ENCODE measurements at places on chromosomes 3 and 15.
A peak's percentile ranks its signal among the peaks of the same experiment; 100 is the strongest.

GRCh38 chr15:70240082-70240481 is 142.4 kb upstream of the TLE3 start:
- DNase-seq: no peak

DNA sequence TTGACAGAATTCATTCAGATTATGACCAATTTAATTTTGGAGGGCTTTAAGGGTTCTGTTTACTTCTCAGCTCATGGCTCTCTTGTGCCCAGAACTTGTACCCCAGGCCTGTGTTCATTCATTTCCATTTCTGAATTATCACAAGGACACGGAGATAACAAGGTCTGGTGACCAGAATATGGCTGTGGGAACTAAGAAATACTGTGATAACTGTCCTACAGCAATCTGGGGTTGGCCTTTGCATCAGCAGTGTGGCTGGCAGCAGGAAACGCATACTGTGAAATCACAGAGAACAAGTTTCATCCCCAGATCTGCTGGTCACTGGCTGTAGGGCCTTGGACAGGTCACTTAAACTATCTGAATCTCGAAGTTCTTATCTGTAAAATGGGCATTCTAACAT is 41.8 kb upstream of the TPM1 start:
- DNase-seq: no peak

GRCh38 chr3:124699686-124700396 is 30.4 kb upstream of the UMPS start:
- DNase-seq: no peak

GRCh38 chr3:142577696-142578328 is 721 bp downstream of the ATR start:
- DNase-seq: no peak

DNA sequence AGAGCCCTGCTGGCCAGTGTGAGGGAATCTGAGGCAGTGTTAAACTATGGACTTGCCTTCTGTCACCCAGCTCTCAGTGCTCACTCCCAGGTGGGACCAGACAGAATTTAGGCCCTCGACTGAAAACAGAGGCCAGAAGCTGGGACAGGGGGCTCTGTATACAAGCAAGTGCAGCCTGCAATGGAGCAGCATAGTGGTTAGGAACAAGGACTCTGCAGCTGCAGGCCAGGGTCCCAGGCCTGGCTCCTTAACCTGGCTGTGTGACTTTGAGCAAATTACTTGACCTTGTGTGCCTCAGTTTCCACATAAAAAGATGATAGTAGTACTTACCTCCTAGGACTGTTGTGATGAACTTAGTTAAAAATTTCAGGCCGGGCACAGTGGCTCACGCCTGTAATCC is 39.8 kb downstream of the CMTM7 start:
- no peak for DNase-seq

DNA sequence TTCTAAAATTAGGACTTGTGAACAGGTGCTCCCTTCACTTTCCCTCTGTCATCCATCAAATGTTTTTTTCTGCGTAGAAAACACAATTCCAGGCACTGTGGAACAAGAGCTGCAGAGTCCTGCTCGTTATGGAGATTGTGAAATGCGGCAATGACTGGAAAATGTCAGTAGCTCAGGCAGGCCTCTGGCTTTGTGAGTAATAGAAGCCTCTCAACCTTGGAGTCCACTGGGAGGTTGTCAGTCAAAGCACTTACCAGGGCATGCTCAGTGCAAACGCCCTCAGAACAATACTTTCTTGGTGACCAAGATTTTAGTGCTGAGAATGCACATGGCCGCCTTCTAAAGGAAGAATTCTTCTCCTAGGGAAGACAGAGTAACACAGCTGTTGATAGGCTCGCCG is 26.7 kb upstream of the MED12L start:
- DNase-seq: no peak

DNA sequence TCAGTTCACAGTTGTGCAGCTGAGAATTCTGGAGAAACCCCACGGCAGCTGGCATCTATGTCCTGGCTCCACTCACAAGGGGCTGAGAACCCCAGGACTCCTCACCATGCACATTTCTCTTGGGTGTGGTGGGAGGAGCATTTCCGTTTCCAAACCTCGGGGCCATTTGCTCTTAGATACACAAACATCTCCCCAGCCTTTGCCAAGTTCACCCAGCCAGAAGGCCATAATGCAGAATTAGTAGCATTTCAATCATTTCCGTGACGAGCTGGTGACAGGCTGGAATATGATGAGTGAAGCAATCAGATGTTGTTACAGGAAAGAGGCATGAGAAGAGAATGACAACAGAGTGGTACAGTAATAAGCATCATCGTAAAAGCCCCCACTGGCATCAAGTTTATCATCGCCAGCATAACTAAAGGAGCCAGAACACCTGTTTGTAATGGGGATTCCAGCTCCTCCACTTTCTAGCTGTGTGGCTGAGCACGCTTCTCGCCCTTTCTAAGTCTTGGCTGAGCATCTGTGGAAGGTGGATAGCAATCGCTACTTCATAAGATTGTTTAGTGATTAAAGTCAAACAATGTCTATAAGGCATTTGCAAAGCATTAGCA is 82.0 kb downstream of the LIPC start:
- DNase-seq: no peak

DNA sequence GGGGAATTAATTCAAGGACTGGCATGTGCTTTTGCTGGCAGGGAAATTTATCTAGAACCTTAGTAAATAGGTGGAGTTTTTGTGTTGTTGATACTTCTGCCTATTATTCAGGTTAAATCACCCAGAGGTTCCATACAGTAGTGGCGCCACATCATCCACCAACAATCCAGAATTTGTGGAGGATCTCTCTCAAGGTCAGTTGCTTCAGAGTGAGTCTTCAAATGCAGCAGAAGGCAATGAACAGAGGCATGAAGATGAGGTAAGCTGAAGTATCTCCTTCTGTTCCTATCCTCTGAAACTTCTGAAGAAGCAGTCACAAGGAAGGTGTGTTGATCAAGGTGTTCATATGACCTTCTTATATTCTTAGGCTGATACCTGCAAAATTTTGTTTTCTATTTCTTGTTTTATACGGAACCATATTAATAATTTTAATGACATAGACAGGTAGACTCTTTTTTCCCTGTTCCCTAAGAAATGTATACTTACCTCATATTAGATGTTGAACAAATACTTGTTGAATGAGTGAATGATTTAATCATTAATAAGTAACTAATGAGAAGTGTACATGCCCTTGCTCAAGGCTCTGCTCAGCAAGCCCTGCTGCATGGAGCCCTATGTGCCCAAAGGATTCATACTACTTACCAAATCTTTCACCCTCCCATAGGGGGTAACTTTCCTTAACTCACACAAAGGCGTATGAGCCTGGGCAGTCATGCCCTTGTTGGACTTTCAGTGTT is 43.6 kb downstream of the HMG20A start:
- no peak for DNase-seq

GRCh38 chr3:49428752-49429080 is 408 bp downstream of the NICN1 start:
- DNase-seq: no peak

DNA sequence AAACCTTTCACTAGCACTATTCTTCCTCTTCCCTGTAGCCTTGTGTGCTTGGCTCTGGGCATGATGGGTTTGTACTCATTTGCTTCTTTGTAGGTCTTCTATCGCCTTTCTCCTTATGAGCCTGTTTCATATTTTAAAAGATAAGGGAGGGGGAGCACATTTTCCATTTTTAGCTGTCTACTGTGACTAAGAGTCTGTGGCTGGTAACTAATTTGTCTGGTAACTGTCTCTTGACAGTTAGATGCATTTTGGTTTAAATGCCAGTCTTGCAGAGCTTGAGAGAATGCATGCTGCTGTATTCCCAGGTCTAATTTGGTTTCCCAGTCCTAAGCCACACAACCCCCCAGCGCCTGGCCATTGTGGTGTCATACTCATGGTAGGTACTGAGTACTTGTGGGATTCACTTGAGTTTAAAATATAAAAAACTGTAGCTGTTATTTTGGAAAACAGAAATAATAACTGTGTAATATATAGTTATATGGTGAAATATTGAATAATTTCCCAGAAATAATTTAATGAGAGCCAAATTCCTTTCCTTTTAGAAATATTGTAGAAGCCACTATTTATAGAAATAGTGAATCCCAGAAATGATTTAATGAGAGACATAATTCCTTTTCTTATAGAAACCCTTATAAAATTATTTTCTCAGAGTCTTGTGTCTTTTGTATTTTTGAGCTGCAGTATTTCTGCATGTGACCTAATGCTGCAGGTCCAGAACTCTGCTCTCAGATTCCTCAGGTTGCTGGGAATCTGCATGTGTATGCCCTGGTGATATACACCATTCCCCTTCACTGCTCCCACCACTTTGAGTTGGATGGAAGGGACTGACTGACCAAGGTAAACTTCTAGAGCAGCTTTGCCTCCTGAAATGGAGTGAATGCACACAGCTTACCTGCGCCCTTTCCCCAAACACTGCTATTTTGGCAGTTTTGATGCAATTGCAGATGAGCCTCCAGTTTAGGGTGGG is 13.9 kb upstream of the GPR171 start:
- DNase-seq: no peak

- DNase-seq: no peak
These were observed 46.9 kb downstream of the SFMBT1 start for GRCh38 chr3:52998771-52999513.

DNA sequence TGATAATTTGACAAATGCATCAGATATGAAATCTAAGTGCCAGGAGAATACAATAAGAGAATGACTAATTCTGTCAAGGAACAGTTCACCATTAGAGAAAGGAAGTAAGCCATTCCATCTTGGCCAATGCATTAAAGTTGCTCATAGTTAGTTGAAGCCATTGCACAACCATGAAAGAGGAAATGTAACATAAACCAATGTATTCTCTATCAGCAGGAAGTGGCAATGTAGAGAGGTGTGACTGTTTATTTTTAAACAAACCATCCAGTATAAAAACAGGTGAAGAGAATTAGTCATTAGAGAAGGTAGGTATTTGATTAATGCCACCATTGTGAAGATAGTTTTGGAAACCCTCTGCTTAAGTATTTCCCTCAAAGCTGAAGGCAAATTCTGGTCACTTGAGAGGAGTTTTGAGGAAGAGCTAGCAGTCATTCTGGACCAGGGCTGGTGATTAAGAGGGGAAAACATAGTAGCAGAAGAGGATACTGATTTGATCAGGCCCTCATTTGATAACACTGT is 10.7 kb upstream of the ANXA2 start:
- peak; percentile 46 for DNase-seq

GRCh38 chr3:115325539-115325938 is 178.5 kb upstream of the ZBTB20 start:
- DNase-seq: no peak

- peak; percentile 5 for DNase-seq
These were observed 43.9 kb downstream of the SRGAP3 start for GRCh38 chr3:9205345-9206143.

DNA sequence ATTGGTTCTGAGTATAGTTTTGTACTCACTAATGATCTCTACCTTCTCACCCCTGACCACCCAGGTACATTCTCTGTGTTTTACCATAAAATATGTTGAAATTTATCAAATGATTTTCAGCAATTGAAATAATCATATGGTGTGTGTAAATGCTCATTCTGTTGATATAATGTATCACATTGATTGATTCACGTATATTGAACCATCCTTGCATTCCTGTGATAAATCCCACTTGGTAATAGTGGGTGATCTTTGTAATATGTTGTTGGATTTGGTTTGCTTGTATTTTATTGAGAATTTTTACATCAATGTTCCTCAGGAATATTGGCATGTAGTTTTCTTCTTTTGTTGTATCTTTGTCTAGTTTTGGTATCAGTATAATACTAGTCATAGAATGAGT is 1497.6 kb downstream of the OTOL1 start:
- no peak for DNase-seq

DNA sequence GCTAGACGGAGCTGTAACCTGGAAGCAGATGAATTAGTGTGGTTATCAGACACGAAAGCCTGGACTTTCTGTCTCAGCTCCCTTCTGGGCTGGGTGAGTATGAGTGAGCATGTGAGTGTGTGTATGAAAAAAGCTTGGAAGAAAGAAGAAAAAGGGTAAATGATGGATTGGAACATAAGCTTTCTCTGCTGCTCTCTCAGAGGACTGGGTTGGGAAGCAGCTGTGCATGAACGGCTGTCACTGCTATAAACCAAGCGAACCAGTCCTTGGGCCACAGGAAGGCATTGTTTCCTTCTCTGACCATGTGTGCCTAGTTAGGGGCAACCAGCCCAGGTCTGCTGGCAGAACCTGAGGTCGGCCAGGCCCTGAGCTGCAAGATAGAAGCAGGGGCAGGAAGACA is 37.0 kb downstream of the UMPS start:
- DNase-seq: no peak

DNA sequence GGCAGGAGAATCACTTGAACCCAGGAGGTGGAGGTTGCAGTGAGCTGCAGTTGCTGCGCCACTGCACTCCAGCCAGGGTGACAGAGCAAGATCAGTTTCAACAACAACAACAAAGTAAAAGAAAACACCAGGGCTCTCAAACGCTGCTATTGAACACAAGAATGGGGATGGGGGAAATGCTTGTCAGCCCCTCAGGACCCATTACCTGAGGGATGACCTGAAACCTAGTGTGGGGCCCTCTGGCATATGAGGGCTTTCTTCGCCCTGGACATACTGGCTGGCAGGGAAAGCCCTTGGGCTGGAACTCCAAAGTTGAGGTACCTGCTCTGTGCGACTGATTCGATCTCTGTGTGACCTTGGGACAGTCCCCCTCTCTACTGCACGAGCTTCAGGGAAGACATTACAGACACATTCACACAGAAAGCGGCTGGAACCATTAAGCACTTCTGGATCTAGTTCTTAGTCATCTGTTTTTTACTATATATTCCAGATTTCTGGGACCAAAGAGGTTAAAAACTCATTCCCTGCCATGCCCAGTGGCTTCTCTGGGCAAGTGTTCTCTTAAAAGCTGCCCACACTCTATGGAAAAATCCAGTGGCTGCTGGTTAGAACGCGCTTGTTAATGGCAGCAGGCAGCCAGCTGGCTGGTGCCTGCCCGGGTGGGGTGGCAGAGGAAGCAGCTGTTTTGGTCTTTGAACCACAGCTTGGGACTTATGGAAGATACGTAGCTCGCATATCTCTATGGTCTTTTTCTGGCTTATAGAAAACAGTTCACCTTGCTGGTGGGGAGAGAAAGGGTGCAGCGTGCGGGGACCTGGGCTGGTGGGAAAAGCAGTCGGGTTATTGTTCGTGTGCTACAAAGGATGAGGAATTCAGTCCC is 57.2 kb downstream of the ATP1B3 start:
- DNase-seq: no peak

- no peak for DNase-seq
These were observed 1013.3 kb downstream of the TUSC7 start for GRCh38 chr3:117722856-117723255.

GRCh38 chr3:34858067-34858660 is 781.2 kb upstream of the ARPP21 start:
- no peak for DNase-seq

DNA sequence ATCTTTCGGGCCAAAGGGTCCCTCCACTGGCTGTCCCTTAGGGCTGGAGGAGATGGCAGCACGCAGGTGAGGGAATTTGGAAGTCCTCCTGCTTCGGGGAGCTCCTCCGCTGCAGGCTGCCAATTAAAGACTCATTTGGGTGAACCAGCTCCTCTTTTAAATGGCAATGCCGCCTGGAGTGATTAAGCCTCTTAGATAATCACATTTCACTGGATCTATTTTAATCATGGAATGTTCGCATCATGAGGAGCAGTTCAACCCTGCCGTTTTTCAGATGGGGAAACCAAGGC is 117.9 kb downstream of the LIPC start:
- no peak for DNase-seq

All from HL-60 (cell line).